ENCODE measurements at places on chromosomes 6 and 20. TPM values are rescaled to one million over a fixed set of nuclear protein-coding genes. Genes with fewer than 3 reads are reported as not detected.

Gene THBD
- total RNA-seq = 11.8 TPM

Gene NKX2-2
- not detected for total RNA-seq

Gene GSTA4
- 7.0 TPM for total RNA-seq

DNA sequence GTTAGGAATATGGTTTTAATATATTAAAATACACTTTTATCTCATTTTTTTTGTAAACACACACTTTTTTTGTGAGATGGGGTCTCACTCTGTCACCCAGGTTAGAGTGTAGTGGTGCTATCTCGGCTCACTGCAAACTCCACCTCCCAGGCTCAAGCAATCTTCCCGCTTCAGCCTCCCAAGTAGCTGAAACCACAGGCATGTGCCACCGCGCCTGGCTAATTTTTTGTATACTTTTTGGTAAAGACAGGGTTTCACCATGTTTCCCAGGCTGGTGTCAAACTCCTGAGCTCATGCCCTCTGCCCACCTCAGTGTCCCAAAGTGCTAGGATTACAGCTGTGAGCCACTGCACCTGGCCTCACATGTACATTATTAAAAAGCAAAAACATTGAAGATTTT, 10.8 kb downstream of the IPCEF1 start:
- DNase-seq = no peak

GRCh38 chr6:21556511-21556910, 37.0 kb upstream of the SOX4 start:
- DNase-seq = no peak

DNA sequence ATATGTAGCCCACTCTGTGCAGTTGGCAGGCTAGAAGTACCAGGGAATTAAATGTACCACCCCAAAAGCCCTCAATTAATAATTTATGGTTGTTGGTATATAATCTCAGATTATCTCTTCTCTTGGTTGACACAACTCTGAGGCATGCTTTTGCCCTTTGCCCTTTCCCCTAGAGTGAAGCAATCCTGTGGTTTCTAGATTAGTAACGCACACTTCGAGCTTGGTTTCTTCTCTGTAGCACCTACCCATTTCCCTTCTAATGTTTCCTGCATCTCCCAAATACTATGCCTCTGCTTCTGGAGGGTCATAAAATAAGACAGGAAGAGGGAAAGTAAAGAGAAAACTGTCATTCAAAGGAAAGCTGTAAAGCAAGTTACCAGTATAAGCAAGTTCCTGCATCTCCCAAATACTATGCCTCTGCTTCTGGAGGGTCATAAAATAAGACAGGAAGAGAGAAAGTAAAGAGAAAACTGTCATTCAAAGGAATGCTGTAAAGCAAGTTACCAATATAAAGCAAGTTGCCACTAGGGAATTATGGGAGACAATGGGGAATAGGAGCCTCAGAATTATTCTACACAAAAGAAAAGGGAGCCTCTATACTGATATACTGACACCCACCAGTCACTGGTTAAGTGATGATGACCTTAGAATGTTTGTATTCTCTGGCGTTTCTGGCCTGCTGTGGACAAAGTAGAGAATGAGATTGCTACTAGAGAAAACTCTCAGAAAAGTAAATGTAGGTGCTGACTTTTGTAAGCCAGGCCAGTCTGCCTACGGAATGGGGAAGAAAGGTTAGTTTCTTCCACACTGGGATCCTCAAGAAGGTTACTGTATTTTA, 862.6 kb upstream of the MAN1A1 start:
- no peak for DNase-seq

DNA sequence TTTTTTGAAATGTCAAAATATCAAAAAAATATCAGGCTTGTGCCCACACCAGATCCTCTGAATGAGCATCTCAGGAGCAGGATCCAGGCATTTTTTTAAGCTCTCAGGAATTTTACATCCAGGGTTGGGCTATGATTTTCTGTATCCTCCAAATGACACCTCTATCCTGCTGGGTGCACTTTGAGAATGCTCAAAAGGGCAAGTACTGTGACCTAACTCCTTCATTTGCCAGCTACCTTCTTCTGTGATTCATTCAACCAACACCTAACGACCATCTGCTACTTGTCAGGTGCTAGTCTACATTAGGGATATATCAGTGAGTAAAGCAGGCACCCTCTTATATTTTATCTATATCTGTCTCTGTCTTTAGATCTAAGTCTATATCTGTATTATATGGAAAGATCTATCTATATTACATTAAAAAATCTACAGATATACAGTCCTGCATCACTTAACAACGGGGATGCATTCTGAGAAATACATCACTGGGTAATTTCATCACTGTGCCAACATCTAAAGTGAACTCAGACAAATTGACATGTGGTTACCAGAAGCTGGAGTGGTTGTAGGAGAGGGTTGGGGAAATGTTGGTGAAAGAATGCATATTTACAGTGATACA, 131.6 kb downstream of the KIF16B start:
- no peak for DNase-seq

DNA sequence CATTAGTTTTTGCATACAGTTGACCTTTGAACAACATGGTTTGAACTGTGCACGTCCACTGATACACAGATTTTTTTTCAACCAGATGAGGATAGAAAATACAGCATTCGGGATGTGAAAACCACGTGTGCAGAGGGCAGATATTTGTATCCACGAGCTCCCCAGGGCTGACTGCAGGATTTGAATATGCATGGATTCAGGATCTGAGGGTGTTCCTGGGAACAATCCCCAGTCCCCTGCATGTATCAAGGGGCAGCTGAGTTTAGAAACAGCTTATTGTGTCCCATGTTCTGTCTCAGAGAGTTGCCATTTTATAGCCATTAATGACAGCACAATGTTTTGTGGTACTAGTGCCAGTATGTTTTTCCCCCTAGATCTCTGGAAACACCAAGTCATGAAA, 53.6 kb downstream of the CD164 start:
- DNase-seq = no peak

DNA sequence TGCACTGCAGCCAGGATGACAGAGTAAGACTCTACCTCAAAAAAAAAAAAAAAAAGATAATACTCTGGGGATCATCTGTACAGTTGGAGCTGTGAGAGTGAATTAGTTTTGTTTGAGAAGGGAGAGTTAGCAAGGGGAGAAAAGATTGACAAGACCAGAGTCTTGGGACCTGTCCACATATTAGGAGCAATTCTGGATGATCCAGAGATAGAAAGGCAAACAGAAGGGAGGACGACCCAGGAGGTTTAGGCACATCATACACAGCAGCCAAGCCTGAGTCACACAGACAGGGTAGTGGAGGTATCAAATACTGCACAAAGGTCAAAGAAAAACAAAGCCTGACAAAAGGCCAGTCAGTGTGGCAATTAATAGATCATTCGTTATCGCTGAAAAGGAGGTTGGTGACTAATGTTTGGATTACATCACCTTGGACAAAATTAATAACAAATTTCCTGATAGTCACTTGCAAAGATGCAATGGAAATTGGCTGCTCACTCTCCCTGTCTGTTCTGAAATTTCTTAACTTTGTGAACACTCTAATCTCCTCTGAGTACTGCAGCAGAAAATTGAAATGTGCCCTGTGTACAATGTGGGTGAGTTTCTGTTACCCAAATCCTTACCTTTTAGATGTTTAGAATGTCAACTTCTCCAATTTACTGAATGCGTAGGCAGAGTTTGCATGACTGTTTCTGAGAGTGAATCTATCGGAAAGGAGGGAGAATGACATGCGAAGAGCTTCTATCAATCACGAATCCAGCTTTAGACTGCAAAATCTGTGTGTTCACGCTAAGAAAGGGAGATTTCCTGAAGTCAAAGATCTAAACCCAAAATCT, 105.4 kb downstream of the TSHZ2 start:
- DNase-seq = no peak

DNA sequence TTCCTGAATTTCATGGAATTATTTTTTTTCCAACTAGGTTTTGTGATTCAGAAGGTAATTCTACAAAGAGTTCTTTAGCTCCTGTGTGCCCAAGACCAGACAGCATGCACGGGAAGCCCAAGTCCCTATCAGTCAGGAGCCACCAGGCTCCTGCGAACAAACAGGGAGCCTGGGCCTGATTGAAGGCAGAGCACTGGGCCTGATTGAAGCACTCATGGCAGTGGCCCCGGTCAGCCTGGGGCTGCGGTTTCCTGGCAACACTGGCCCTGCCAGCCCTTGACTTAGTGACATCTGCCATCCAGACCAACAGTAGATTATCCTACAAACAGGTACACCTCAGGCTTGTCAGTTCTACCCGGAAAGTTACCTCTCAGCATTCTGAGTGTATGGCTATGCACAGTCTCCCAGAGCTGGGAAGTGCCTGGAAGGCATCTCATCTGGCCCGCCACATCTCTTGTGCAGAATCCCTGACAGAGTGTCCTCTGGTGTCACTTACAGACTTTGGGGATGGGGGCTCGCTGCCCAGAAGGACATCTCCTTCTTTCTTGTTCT, 133.8 kb downstream of the VEGFA start:
- DNase-seq = no peak

DNA sequence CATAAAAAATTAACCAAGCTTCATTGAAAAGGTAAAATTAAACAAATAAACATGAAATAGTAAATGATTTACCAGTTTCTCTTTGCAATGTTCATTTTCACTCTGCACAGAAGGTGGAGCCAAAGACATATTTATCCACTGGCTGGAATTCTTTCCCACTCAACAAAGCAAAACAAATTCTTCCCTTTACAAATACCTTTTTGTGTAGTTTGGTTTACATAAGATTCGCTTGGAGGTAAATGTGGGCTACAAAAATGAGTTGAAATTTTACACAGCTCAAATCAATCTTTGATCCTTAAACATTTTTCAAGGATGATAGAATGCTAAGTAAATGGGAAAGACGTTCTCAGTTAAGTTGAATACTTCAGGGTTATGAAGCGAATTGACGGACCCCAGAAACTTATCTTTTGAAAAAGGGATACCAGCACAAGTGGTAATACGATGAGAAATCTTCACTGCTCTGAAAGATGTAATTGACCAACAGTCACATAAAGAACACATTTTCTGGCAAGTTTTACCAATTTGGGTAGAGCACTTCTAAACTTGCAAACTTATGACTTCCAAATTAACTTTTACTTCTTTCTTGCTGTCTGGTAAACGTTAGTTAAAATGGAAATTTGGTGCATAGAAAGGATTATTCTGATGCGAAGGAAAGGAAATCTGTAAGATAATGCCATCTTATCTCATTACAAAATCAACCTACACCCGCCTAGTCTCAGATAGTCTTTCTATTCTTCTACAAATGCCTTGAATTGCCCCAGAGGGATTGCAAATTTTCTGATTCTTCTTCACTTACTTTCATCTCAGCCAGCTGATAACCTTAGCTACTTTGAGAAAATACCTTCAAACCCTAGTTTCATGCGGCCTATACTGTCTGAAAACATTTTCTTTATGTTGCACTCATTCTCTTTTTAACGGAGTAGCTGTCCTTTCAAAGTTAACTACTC, 4.7 kb upstream of the GJA1 start:
- no peak for DNase-seq

DNA sequence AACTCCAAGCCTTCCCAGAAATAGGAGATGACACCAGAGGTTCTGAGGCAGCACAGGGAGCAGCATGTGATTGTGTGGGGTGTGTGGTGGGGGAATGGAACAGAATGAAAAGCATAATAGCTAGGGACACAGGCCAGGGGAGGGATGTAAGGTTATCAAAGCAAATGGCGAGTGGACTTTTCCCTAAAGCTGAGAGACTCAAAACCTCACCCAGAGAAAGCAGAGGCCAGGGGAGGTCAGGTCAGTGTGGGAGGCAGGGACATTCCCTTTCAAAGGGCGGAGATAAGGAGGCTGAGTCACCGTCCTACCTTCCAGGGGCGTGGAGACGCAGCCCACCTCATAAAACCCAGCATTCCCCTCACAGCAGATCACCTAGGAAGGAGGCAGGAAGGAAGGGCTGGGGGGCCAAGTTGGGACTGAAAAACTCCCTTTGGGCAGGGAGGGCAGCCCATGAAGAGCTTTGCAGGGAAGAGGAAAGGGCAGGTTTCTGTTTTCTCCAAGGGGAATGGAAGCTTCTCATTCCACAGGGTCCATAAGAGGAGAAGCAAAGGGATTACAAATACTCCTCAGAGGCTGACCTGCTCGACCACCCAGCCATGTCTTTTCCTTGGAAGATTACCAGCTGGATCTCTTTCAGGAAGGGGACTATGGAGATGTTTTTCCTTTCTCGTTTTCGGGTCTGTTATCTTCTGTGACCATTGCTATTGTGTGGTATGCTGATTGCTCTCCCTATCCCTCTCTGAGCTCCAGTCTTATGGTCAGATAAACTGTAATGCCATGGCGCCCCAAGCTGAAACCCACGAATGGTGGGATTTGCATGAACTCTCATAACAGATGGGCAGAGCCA, 9.6 kb upstream of the LY6G5C start:
- no peak for DNase-seq

- DNase-seq = no peak
Observed at GRCh38 chr6:125224231-125224861, 70.8 kb downstream of the TPD52L1 start.

- DNase-seq = no peak
Observed at GRCh38 chr20:47673671-47673955, 111.7 kb downstream of the SULF2 start.

DNA sequence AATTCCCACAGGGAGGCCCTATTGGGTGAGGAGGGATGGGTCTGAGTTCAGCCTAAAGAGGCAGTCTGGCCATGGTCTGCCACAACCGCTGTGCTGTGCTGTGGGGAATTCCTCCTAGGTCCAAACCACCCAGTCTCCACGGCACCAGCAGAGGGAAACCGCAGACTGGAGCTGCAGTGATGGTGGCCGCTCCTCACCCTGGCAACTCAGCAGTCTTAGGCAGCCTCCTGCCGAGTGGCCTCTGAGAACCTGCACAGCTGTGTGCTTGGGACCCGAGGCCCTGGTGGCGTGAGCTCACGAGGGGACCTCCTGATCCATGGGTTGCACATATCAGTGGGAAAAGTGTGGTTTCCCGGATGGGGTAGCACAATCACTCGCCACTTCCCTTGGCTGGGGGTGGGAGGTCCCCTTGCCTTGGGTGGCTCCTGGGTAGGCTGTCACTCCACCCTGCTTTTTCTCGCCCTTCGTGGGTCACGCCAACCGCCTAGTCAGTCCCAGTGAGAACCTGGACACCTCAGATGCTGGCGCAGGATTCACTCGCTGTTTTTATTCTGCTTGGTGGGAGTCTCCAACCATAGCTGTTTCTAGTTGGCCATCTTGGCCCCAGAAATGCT, 242.2 kb downstream of the CDH26 start:
- no peak for DNase-seq
